ENCODE measurements at places on chromosomes 1 and 21.

DNA sequence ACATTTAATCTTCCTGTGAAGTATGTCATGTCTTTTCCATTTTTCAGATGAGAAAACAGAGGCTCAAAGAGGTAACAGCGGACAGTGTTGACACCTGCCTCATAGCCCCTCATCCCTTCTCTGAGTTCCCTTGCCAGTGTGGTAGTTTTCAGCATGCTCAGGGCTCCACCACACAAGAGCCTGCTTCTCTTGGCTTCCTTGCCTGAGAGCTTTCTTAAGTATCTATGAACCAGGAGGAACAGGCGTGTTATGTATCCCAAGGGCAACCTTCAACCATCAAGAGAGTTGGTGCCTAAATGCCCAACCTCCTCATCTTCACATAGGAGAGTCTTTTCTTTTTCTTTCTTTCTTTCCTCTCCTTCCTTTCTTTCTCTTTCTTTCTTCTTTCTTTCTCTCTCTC, 5.9 kb upstream of the PAFAH2 start:
- DNase-seq = no peak

- no peak for DNase-seq
Observed at GRCh38 chr1:23452011-23452411, 27.5 kb upstream of the TCEA3 start.

DNA sequence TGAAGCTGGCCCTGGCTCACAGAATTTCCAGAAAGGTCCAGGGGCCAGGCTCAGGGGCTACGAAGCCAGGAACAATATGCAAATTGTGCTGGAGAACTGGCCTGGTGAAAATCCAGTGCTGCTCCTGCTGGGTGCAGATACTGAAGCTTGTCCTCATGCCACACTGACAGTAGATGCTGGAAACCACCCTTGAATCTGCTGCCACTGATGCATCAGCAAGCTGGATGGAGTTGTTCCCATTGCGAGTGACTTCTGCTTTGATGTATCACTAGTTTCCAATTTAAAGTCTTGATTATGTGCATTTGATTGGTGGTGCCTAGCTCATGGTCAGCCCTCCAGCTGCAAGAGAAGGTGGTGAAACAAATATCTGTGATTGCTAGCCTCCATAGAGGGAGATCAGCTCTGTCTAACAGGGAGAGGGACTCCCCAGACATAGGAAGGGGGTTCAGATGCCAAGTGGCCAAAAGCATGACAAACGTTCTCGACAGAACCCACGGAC, 11.0 kb upstream of the KIAA0040 start:
- no peak for DNase-seq

- DNase-seq = no peak
Observed at GRCh38 chr1:213651077-213651476, 336.7 kb upstream of the PROX1 start.

- DNase-seq = no peak
Observed at GRCh38 chr21:32278103-32278502, 746 bp downstream of the MIS18A start.
